ENCODE measurements at places on chromosomes 1 and 21. TPM values are rescaled to one million over a fixed set of nuclear protein-coding genes. Genes with fewer than 3 reads are reported as not detected.

The GUCA2A gene
- not detected for total RNA-seq

The TNFRSF14 gene
- total RNA-seq = 3.3 TPM

The NBPF4 gene
- total RNA-seq = not detected

The OR14A2 gene
- total RNA-seq = not detected

The OR6N2 gene
- not detected for total RNA-seq

The S100A9 gene
- 5,057 TPM for total RNA-seq

The CNR2 gene
- total RNA-seq = not detected

The CFHR3 gene
- not detected for total RNA-seq

The IL12RB2 gene
- total RNA-seq = 0.56 TPM

The RHD gene
- not detected for total RNA-seq

The EFNA1 gene
- 26.1 TPM for total RNA-seq

The OVAAL gene
- total RNA-seq = not detected

The KLF17 gene
- total RNA-seq = not detected

The MFAP2 gene
- 53.1 TPM for total RNA-seq

The RHBDL2 gene
- total RNA-seq = 12.6 TPM

The NMNAT2 gene
- total RNA-seq = not detected

The NFYC gene
- 35.9 TPM for total RNA-seq

The MATN1 gene
- total RNA-seq = not detected

The CYP2J2 gene
- 3.0 TPM for total RNA-seq
